ENCODE measurements at places on chromosomes 2 and 18. TPM values are rescaled to one million over a fixed set of nuclear protein-coding genes. Genes with fewer than 3 reads are reported as not detected.

The NCKAP1 gene
- 153 TPM for total RNA-seq

The CRACDL gene
- total RNA-seq, result 3.3 TPM

The DNAJC5G gene
- total RNA-seq, result 1.6 TPM

The KANSL3 gene
- total RNA-seq, result 35.3 TPM

The ASTL gene
- not detected for total RNA-seq

The OBSL1 gene
- total RNA-seq, result 199 TPM

The CWC22 gene
- total RNA-seq, result 13.1 TPM

The SPC25 gene
- 0.24 TPM for total RNA-seq

The OSBPL6 gene
- total RNA-seq, result 5.5 TPM

The IL37 gene
- total RNA-seq, result not detected

The CRYBA2 gene
- not detected for total RNA-seq

The DUSP2 gene
- 1.3 TPM for total RNA-seq

The LYPD6B gene
- total RNA-seq, result not detected

The MC4R gene
- not detected for total RNA-seq

The ANKRD30B gene
- total RNA-seq, result not detected

The IL18R1 gene
- 1.3 TPM for total RNA-seq

The GPR39 gene
- not detected for total RNA-seq

The TMEFF2 gene
- total RNA-seq, result not detected

The PRKAG3 gene
- total RNA-seq, result 0.13 TPM

The MYO3B gene
- total RNA-seq, result 0.05 TPM

The OSR1 gene
- total RNA-seq, result 1.4 TPM

The IL36RN gene
- not detected for total RNA-seq

The CIB4 gene
- total RNA-seq, result not detected

The HEATR5B gene
- 16.8 TPM for total RNA-seq

The HOXD10 gene
- total RNA-seq, result 0.16 TPM

The PLB1 gene
- total RNA-seq, result 2.0 TPM

The AKAIN1 gene
- total RNA-seq, result not detected

The FAM228A gene
- total RNA-seq, result 0.35 TPM

The SPDYA gene
- total RNA-seq, result 0.92 TPM

The PPM1G gene
- 32.0 TPM for total RNA-seq

The RNU2-63P gene
- total RNA-seq, result not detected

The REG3G gene
- total RNA-seq, result not detected

The NYAP2 gene
- total RNA-seq, result 0.05 TPM

The VWA3B gene
- total RNA-seq, result 0.51 TPM

The CYP27A1 gene
- total RNA-seq, result 5.2 TPM

The KLHL14 gene
- 0.11 TPM for total RNA-seq
